Psoas muscle (tissue), 8 donors: ENCODE measurements at places on chromosomes 5 and 9.

- peak; percentile 57 for DNase-seq
These were observed 94.0 kb downstream of the PHF2 start for GRCh38 chr9:93670208-93671019.

DNA sequence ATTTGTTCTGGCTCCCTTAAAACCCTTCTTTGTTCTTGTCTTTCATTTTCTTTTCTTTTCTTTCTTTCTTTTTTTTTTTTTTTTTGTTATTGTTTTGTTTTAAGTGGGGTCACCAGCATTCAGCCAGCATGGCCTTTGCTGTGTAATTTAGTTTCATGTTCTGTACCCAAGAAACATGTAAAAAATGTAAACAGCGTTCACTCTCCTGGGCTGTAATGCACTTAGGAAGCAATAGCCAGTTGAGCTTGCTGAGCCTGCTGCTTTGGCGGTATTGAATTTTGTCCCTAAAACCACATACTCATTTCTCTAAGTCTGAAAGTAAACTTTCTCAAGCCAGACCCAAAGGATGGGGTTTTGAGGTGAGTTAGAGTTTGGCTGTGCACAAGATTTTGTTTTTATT is 158.6 kb downstream of the PAPPA start:
- no peak for DNase-seq

- DNase-seq: no peak
These were observed 163.4 kb downstream of the GAS1 start for GRCh38 chr9:86783884-86784283.

DNA sequence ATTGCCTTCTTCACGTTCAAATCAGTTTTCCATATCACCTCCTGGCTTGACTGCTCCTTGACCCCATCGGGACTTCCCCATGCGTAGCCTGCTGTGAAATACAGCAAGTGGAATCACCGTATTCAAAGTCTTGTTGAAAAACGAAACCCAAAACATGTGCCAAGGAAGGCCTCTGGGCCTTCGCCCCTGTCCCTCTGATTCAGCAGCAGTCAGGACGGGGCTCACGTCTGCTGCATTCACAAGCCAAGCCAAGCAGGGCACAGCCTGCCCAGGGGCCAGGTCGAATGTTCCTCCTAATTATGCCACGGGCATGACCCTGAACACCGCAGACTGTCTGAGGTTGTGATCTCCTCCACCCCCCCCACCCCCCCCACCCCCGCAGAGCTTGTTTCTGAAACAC is 960 bp upstream of the CTNND2 start:
- no peak for DNase-seq

- DNase-seq: peak; percentile 74
These were observed 2.0 kb upstream of the ZNF462 start for GRCh38 chr9:106860721-106861639.

- DNase-seq: no peak
These were observed 155.0 kb upstream of the TSLP start for GRCh38 chr5:110916381-110917049.

GRCh38 chr5:26791021-26791420 is 247.4 kb downstream of the CDH9 start:
- no peak for DNase-seq

- DNase-seq: peak; percentile 44
These were observed 16.4 kb downstream of the TLR4 start for GRCh38 chr9:117720555-117720954.

DNA sequence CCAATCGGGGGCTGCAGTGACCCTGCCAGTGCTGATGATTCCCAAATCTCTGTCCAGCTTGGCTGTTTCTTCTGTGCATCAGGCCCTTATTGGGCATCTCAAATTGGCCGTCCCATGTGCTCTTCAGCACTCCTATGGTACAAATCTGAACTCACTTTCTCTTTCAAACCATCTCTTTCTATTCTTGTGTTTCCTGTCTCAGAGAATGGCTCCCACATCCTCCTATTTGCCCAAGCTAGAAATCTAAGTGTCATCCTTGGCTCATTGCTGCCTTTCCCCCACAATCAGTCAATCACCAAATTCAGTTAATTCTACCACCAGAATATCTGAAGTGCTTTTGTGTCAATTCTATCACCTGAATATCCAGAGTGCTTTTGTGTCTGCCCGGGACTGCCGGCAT is 336.6 kb downstream of the CWC27 start:
- DNase-seq: no peak

DNA sequence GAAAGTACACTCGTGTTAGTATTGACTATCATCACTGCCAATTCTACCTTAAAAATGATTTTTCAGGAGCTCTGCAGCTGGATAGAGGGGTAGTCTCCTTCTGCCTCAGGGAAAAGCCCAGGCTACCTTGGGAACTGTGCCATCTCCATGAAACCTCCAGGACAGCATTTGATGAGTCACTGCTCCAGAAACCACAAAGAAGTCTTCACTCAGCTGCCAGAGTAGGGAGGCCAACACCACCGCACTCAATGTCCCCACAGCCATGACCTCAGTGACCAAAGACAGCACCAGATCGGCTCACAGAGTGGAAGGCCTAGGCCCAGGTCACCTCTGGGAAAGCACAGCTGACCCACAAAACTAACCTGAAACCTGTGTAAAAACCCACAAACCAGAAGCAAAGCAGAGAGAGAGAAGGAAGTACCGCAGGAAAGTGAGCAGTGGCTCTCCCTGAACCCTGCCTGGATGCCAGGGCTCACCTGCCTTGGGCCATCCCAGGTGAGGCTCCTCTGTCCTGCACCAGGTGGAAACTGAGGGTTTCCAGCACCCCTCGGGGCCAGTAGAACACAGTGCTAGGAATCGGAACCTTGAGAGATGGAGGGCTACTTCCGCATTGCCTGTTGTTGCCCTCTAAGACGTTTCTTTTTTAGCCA is 30.0 kb downstream of the S1PR3 start:
- peak; percentile 49 for DNase-seq

DNA sequence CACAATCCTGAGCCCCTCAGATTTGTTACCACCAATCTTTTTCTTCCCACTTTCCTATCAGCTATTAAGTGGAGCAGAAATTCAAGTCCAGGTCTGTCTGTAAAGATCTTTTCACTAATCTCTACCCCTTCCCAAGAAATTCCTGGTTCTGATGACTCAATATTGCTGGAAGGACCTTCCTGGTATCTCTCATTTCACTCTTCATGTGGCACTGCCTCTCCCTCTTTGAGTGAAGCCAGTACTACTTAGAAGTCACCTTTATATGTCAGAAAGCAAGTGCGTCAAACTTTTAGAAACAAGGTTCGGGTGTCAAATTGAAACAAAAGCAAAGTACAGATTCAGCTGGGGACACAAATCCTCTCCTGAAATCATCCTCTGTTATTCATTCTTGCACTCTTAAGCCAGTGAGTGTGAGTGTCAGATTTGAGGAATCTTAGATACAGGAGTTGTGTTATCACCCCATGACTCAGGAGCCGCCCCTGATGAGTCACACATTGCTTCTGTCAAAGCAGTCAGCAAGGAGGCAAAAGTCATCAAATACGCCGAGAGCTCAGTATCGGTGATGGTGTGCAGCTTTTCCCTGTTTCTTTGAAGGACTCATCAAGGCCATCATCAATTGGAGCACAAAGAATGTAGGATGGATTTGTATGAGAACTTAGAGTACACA is 313.0 kb downstream of the CETN3 start:
- no peak for DNase-seq

DNA sequence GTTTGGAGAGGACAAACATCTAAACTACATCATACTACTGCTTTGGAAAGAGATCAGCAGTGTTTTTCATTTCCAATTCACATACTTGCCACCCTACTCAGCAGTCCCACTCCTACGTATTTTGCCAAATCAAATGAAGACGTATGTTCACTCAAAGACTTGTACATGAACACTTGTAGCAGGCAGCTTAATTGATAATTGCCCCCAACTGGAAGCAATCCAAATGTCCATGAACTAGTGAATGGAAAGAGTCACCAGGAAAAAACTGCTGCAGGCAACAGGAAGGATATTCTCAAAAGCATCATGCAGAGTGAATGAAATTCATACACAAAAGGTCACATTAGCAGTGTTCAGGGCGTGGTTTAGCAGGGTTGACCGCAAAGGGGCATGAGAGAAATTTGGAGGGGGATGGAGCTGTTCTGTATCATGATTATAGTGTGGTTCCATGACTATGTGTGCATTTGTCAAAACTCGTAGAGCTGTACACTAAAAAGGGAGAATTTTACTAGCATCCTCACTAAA is 38.8 kb downstream of the PAEP start:
- DNase-seq: no peak

DNA sequence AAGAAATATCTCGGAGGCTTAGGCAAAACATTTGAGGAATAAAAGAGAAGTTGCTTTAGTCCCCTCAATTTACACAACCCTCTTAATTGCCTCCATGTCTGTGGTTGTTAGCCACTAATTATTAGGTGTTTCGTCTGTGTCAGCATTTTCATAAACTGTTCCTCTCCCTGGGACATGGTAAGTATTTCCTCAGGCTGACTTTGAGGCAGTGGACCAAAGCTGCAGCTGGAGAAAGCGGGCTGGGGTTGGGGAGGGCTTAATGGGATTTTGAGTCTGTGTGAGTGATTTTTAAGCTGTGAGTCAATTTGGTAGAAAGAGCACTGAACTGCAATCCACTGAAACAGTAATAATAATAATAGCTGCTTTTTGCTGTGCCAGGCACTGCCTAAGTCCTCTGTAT is 13.0 kb upstream of the TTC1 start:
- DNase-seq: no peak

- DNase-seq: no peak
These were observed 122.1 kb downstream of the SAXO1 start for GRCh38 chr9:18910916-18911315.

- DNase-seq: no peak
These were observed 82.4 kb upstream of the ADAMTS2 start for GRCh38 chr5:179427676-179428056.

DNA sequence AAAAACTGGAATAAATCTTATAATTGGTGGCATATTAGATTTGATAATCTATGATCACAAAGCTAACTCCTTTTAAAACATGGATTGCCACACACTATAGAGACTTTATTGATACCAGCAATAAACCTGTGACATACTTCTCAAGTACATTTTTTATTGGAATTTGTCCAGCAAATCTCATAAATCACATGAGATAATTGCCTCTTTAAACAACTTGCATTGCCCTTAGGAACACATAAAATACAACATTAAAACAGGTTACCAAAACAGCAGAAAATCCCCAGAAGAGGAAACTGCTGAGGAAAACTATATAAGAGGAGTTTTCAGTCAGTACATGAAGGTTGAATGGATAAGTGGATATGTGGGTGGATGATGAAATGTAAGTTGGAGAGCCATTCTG is 124.6 kb downstream of the SNCAIP start:
- DNase-seq: no peak

DNA sequence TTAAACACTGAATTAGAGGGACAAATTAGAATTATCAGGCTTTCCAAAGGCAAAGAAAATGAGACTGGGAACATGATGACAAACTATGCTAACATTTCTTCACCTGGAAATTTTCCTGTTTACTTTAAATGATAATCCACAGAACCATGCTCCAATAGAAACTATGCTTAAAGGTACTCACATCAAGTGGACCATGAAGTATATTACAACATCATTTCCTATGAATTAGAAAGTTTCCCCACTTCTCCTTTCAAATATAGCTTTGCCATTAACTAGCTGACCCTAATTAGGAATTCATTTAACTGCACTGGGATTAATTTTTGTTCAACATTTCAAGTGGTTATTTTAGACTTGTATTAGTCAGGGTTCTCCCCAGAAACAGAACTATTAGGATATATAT is 81.4 kb downstream of the DTWD2 start:
- no peak for DNase-seq

GRCh38 chr5:109911731-109912130 is 222.0 kb downstream of the MAN2A1 start:
- no peak for DNase-seq

DNA sequence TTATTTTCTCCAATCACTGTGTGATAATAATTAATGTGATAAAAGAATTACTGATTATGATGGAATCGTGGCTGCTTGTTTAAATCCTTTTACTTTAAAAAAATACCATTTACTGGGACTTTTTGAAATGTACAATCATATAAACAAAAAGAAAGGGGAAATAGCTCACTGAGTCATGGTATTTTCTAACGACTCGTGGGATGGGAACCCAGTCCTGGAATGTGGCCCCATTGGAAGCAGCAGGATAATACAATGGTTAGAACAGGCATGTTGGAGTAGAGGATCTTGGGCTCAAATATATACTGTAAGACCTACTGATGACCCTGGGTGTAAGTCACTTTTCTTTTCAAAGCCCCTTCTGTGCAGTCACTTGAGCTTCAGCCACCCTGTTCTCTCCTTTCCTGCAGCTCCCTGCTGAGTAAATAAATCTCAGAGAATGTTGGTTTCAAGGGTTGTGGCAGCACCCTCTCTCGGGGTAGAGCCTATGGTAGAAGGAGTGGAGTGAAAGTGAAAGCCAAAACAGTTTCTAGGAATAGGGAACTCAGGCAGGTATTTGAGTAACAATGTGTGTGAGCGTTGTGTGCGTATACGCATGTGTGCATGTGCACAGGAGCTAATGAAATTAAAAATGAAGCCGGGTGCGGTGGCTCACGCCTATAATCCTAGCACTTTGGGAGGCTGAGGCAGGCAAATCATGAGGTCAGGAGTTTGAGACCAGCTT is 40.8 kb upstream of the LARP1 start:
- DNase-seq: no peak

DNA sequence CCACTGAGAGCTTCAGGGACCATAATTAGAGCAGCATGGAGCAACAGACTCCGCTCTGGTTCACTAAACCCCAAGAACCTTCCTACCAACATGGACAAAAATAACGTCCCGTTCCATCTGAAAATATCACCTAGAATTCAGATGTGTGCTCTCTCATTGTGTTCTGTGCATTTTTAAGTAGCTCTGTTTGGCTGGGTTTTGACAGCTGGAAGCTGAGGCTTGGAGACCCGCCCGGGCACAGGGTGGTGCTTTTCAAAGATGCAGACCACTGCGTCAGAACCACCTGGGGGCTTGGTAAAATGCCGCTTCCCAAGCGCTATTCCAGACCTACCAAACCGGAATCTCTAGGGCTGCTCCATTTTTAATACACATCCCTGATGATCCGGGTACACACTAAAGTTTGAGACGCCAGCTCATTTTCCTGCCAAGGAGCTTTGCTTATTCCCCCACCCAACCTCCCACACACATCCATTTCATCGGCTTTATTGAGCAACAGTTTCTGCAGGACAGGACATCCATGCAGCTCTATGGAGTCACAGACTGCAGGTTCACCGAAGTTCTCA is 104.8 kb downstream of the GABBR2 start:
- DNase-seq: no peak

DNA sequence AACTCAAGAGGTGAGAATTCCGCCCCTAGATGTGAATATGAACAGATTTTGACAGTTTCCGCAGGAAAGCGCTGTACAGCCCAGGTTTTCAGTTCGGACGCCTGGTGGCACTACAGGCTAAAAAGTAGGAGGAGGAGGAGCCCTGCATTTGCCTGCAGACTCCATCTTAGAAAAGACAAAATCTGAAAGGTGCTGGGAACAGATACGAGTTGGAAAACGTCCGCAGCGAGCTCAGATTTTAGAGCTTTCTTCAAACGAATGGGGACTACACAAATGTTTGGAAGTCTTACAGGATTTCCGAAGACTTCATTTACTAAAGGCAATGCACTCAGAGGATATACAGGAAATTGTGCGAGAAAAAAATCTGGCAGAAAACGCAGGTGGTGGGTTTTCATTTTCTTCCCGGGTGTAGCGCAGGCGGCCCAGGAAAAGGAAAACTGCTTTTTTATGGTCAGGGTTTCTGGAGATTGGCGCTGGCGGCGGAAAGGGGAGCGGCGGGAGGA is 9.9 kb upstream of the PCDHB2 start:
- DNase-seq: no peak
